ENCODE measurements at places on chromosomes 3 and 15. TPM values are rescaled to one million over a fixed set of nuclear protein-coding genes. Genes with fewer than 3 reads are reported as not detected.

DNA sequence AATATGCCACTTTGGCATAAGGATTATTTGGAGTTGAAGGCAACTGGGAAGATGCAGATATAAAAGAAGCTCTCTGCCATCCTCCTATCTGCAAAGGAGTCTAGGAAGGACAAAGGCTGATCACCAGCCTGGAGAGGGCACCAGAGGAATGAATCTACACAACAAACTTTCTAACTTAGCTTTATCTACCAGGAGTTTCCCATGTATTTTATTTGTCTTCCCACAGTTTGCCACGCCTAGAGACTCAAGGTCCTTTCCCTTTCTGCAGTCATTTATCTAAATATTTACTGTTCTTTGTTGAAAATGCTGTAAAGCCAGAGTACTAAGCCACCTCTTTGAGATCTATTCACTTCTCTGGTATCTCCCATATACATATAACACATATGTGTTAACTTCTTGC, 32.2 kb downstream of the GPR176 start:
- H3K27me3 ChIP-seq = no peaks in the 10 kb centered on the region
- no peak overlapping the region for H3K4me3 ChIP-seq
- no peaks in the 10 kb centered on the region for H3K4me1 ChIP-seq
- DNase-seq = peak; percentile 14
- H3K36me3 ChIP-seq = no peaks in the 10 kb centered on the region

- H3K36me3 ChIP-seq = no peaks in the 10 kb centered on the region
- no peak overlapping the region for H3K4me3 ChIP-seq
- H3K27ac ChIP-seq = no peak overlapping the region
Observed at GRCh38 chr3:171833789-171834460, 9.2 kb upstream of the TMEM212 start.

- no peak for DNase-seq
- no peaks in the 10 kb centered on the region for H3K27me3 ChIP-seq
- H3K4me1 ChIP-seq = peaks cover 26% of the 10 kb centered on the region
- no peak overlapping the region for H3K4me3 ChIP-seq
- H3K27ac ChIP-seq = no peak overlapping the region
Observed at GRCh38 chr3:58180940-58181587, 29.7 kb downstream of the DNASE1L3 start.

DNA sequence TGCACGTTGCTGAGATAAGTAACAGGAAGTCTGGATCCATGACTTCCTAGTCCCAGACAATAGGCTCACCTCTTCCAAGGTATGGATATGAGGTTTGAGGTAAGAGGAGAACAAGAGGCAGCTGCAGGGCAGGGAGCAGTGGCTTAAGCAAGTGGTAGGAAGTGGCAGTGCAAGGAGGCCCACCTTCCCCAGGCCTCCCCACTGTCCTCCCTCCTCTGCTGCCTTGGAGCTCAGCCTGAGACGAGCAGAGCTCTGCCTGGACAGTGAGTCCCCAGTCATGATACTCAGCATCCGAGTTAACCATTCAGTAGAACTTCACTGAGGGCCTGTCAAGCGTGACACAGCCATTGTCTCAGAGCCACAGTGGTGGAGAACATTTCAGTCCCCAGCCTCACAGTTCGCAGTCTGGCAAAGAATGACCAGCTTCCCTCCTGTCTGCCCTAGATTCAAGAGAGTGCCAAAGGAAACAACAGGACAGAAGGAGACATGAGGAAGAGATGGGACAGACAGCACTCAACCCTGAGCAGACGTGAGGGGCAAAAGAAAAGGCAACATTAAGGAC, 41.4 kb upstream of the BOC start:
- H3K27me3 ChIP-seq = no peaks in the 10 kb centered on the region
- H3K4me1 ChIP-seq = peaks cover 16% of the 10 kb centered on the region
- no peak overlapping the region for H3K4me3 ChIP-seq
- H3K27ac ChIP-seq = no peak overlapping the region

DNA sequence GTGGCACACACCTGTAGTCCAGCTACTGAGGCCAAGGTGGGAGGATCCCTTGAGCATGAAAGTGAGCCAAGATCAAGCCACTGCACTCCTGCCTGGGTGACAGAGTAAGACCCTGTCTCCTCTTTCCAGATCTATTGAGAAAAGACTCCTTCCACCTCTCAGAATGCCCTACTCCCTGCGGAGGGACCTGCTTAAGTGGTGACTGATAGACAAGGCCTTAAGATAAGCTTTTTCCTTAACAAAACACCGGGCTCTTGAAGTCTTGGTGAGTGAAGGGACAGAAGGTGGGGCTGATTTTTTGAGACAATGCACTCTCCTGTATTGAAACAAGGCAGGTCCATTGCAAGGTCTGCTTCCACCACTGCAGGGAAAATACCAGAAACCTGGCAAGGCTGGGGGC, 338.4 kb upstream of the FRG2C start:
- H3K36me3 ChIP-seq = no peaks in the 10 kb centered on the region
- H3K4me3 ChIP-seq = no peak overlapping the region
- no peaks in the 10 kb centered on the region for H3K27me3 ChIP-seq

DNA sequence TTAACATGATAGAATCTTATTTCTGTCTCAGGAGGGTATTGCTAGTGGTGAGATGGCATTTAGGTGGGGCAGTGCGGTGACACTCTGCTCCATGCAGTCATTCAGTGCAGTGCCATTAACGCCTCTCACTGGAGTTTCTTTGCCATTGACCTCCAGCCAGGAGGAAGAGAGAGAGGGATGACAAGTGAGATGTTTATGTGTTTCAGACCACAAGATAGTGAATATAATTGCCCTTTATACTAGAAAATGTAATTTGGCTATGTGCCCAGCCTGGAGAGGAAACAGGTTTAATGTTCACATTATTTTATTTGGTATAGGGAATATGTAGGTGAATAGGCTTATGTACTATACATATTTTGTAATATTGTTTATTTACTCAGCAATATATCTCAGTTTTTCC, 84.5 kb downstream of the ZIC1 start:
- no peaks in the 10 kb centered on the region for H3K27me3 ChIP-seq
- H3K36me3 ChIP-seq = no peaks in the 10 kb centered on the region
- no peak for DNase-seq
- H3K27ac ChIP-seq = no peak overlapping the region
- no peaks in the 10 kb centered on the region for H3K4me1 ChIP-seq
- H3K4me3 ChIP-seq = no peak overlapping the region

DNA sequence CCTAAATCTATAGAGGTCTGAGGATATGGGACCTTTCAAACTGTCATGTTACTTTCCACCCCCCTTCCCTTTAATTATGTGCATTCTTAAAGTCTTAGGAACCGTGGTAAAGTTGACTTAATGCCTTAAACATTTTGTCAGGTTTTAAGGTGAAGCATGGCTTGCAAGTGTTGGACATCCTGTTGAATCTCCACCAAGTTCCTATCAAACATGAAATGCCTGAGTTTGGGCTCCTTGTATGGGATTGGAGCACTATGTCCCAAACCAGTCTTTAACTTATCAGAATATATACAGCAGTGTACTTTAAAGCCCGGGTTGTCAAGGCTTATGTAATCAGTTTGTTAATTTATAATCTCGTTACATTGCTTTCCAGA, 1.1 kb downstream of the SNRK start:
- no peaks in the 10 kb centered on the region for H3K36me3 ChIP-seq
- peak overlapping the region; percentile 69 for H3K4me3 ChIP-seq
- H3K4me1 ChIP-seq = peaks cover 10% of the 10 kb centered on the region
- H3K27ac ChIP-seq = peak overlapping the region; percentile 49
- no peaks in the 10 kb centered on the region for H3K27me3 ChIP-seq

- no peak overlapping the region for H3K4me3 ChIP-seq
- H3K4me1 ChIP-seq = no peaks in the 10 kb centered on the region
- DNase-seq = peak; percentile 23
- no peaks in the 10 kb centered on the region for H3K27me3 ChIP-seq
- no peaks in the 10 kb centered on the region for H3K36me3 ChIP-seq
Observed at GRCh38 chr3:74500257-74500656, 114.2 kb downstream of the CNTN3 start.

GRCh38 chr15:43824302-43825246, at the start of gene MFAP1:
TSS of gene MFAP1 (minus strand) at chr15:43824690. CDS start at chr15:43824569, 121 bp downstream.
- H3K27me3 ChIP-seq = no peaks in the 10 kb centered on the region
- H3K4me3 ChIP-seq = peak within 1 kb of the TSS; percentile 81
- DNase-seq = peak; percentile 91
- peaks cover 3% of the 10 kb centered on the region for H3K36me3 ChIP-seq
- H3K27ac ChIP-seq = peak within 1 kb of the TSS; percentile 91
- peaks cover 33% of the 10 kb centered on the region for H3K4me1 ChIP-seq

DNA sequence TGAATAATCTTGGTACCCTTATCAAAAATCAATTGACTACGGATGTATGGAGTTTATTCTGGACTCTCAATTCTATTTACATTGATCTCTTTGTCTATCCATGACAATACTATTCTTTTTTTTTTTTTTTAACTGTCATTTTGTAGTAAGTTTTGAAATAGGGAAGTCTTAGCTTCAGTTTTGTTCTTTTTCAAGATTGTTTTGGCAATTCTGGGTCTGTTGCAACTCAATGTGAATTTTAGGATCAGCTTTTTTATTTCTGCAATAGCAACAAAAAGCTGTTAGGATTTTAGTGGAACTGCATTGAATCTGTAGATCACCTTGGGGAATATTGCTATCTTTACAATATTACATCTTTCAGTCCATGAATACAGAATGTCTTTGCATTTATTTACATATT, 21.4 kb downstream of the BTLA start:
- no peak overlapping the region for H3K4me3 ChIP-seq
- no peaks in the 10 kb centered on the region for H3K4me1 ChIP-seq
- H3K27me3 ChIP-seq = no peaks in the 10 kb centered on the region
- no peak overlapping the region for H3K27ac ChIP-seq

DNA sequence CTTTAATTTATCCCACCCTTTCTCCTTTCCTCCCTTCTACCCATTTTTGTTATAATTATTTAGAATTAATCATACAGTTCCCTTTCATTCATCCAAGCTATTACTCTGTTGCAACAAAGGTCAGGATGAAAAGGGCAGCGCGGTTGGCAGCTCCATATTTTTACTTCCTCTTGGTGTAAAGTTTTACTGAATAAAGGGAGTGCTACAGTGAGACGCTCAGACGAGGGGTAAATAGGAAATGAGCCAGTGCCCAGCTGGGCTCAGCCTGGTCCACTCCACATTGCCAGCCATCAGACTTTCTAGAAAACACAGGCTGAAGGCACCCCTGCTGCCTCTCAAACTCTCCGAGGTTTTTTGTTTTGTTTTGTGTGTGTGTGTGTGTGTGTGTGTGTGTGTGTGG, 21.9 kb upstream of the ZBTB38 start:
- no peak for DNase-seq
- no peak overlapping the region for H3K4me3 ChIP-seq
- peaks cover 3% of the 10 kb centered on the region for H3K4me1 ChIP-seq
- no peak overlapping the region for H3K27ac ChIP-seq

- no peak for DNase-seq
- no peaks in the 10 kb centered on the region for H3K4me1 ChIP-seq
- H3K4me3 ChIP-seq = no peak overlapping the region
- no peaks in the 10 kb centered on the region for H3K27me3 ChIP-seq
Observed at GRCh38 chr3:138092023-138092422, 23.4 kb downstream of the DZIP1L start.

- peaks cover 8% of the 10 kb centered on the region for H3K4me1 ChIP-seq
- no peaks in the 10 kb centered on the region for H3K27me3 ChIP-seq
- DNase-seq = no peak
- peak overlapping the region; percentile 19 for H3K27ac ChIP-seq
- H3K4me3 ChIP-seq = no peak overlapping the region
- no peaks in the 10 kb centered on the region for H3K36me3 ChIP-seq
Observed at GRCh38 chr15:48063411-48063985, 57.3 kb upstream of the SLC24A5 start.

GRCh38 chr3:62940771-62941563, 65.8 kb upstream of the CADPS start:
- H3K4me1 ChIP-seq = no peaks in the 10 kb centered on the region
- H3K36me3 ChIP-seq = no peaks in the 10 kb centered on the region
- H3K27me3 ChIP-seq = no peaks in the 10 kb centered on the region
- H3K27ac ChIP-seq = peak overlapping the region; percentile 26
- no peak overlapping the region for H3K4me3 ChIP-seq
- no peak for DNase-seq

The SNX4 gene
- total RNA-seq = 57.5 TPM

The SEMA5B gene
- 14.2 TPM for total RNA-seq

The CRYGS gene
- total RNA-seq = 1.4 TPM

The MINAR1 gene
- total RNA-seq = 40.6 TPM

The PATL2 gene
- 0.72 TPM for total RNA-seq

Measured in spinal cord (tissue), 10 donors.